ENCODE measurements at places on chromosomes 4 and X.

DNA sequence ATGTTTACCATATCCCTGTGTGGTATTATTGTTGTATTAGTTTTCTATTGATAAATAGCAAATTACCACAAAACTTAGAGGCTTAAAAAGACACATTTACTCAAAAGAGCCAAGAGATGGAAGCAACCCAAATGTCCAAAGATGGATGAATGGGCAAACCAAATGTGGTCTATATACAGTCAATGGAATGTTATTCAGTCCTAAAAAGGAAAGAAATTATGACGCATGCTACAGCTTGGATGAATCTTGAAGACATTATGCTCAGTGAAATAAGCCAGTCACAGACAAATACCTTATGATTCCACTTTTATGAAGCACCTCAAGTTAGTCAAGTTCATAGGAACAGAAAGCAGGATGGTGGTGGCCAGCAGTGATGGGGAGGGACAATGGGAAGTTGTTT, 144.7 kb downstream of the QDPR start:
- no peak for DNase-seq

DNA sequence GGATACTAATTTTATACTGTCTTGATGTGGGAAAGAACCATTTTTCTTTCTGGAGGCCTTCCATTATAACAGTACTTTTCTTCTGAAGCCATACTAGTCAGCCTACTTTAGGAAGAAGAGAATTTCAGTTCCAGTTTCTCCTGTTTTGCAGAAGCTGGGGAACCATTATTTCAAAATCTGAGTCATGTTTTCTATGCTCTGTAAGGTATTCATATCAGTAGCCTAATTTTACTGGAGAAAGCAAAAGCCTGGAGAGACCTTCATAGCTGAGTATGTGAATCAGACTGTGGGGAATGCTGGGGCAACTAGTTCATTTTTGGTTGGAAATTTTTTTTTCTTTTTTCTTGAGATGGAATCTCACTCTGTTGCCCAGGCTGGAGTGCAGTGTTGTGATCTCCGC, 22.4 kb downstream of the AFF1 start:
- DNase-seq = no peak

GRCh38 chr4:111540671-111541070, 604.6 kb upstream of the FAM241A start:
- DNase-seq = no peak

GRCh38 chrX:46251755-46252154, 293.5 kb downstream of the ZNF674 start:
- no peak for DNase-seq

DNA sequence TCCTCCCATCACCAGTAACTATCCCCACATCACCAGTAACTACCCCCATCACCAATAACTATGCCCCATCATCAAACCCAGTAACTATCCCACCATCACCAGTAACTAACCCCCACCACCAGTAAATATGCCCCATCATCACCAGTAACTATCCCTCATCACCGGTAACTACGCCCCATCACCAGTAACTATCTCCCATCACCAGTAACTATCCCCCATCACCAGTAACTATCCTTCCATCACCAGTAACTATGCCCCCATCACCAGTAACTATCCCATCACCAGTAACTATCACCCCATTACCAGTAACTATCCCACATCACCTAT, 2.9 kb downstream of the ASMTL start:
- no peak for DNase-seq

- DNase-seq = no peak
Measured at GRCh38 chr4:90841676-90842075, 714.5 kb downstream of the CCSER1 start.

DNA sequence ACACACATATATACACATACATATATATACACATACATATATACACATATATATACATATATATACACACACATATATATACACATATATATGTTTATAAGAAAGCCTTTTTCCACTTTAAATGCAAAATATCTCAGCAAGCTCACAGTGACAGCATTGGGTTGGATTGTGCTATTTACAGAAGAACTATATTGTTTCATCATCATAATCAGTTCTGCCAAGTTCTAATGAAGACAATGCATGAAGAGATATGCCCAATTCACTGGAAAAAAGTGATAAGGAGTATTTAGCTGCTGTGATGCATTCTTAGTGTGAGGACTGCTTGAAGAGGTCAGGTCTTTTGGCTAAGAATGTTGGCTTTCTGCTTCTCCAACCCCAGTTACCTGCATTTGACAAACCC, 54.4 kb downstream of the RNF150 start:
- no peak for DNase-seq

Data from activated gamma-delta T cell treated with anti-CD3 and anti-CD28 coated beads, Interleukin-2, amount 50 U/mL, for 16 hours (primary cell).